ENCODE measurements at places on chromosomes 11 and 22.

GRCh38 chr11:11677672-11678356, 56.0 kb upstream of the GALNT18 start:
- DNase-seq: no peak

DNA sequence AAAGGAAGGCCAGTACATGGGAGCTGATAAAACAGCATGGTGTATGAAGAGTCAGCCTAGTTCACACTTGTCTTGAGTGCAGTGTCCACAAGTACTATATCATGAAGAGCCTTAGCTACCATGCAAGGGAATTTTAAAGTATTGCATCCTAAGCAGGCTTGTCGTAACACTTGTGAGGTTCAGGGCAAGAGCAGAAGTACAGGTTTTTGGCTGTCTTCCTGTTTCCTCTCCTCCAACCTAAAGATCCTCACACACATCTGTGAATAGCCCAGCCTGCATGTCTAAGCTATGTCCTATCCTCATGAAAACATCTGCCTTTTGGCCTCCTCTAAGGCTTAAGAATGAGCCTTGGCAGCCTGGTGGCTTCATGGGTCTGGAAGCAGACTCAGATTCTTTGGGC, 34.6 kb upstream of the TMEM123 start:
- no peak for DNase-seq

- no peak for DNase-seq
Observed at GRCh38 chr11:103434073-103434411, 324.8 kb downstream of the DYNC2H1 start.

DNA sequence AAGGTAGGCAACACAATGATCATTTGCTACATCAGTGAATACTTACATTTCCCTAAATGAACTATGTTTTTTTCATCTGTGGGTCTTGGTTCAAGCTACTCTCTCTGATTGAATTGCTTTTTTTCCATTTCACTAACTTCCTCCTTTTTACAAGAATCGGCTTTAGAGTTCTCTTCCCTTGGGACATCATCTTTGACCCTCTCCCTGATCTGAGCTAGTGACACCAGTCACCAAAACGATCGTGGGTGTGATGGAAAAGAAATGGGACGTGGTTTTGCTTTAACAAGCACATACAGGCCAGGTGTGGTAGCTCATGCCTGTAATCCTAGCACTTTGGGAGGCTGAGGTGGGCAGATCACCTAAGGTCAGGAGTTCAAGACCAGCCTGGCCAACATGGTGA, 129.9 kb downstream of the WT1 start:
- no peak for DNase-seq

DNA sequence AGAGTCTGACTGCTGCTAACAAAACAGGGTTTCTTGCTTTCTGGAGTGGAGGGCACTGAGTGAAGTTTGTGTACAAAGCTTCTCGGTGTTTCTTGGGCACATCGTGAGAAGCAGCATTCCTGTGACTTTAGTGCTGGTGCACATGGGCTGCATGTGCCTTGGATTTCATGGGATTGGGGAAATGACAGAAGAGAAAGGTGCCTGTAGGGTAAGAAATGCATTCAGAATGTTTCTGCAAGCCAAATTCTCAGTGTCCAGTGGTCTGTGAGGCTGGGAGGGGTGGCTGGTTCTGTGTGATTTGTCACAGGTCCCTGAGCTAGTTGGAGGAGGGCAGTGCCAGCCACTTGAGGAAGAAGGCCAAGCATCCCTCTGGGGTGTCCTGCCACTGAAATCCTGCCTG, 404.2 kb upstream of the NARS2 start:
- DNase-seq: no peak

DNA sequence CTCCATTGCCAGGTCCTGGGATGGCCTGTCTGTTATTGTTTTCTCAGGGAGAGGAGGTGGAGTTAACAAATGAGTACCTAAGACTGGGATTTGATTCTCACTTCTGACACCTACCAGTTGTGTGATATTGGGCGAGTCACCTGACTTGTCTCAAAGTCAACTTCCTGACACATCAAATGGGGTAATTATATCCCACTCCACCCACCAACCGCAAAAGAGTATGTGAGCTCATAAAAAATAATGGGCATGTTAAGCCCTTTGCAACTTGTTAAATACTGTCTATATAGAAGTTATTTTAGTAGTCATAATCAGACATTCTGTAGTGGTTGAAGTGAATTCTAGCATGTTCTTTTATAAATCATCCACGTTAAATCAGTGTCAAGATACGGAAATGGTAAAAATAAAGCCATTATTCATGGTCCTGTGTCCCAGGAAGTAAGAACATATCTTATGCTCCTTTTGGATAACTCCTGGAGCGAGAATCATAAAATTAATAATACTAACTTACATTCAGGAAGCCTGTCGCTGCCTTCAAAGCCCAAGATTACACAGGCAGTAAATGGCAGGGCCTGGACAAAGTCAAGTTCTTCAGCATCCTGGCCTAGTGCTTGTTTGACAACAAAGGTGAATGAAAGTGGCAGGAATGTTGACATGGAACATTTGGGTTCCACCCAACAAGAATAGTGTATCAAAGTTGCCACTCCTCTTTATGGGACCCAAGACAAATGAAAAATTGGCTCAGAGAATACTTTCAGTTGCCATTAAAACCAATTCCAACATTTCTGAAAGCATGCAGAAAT, 54.3 kb downstream of the SYTL2 start:
- DNase-seq: no peak

GRCh38 chr11:125999234-125999880, 53.5 kb downstream of the VSIG10L2 start:
- DNase-seq: no peak

DNA sequence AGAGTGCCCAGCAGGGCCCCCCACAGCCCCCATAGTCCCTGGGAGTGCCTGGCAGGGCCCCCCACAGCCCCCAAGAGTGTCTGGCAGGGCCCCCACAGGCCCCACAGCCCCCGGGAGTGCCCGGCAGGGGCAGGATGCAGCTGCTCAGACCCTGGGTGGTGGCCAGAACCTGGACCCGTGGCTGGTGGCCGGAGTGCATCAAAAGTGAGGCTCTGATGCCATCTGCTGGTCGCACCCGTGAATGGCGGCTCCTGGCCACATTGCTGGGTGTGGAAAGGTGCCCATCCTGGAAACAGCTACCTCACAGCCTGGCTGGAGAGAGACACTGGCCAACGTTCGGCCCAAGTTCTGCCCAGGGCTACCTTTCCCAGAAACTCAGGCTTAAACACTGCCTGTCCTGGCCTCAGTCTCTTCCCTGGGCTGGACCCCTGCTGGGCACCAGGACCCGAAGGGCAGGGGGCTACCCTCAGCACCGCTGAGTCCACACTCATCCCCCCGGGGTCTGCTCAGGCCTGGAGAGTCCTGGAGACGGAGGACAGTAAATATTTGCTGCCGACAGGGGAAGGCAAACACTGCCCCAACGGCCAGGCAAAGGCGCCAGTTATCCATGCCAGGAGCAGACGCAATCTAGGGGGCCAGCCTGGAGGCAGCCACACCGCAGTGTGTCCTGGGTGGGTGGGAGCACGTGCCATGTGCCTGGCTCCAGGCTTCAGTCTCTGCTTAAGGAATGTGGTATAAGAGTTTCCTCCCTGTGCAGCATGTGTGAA, 4.4 kb downstream of the INS start:
- peak; percentile 52 for DNase-seq

DNA sequence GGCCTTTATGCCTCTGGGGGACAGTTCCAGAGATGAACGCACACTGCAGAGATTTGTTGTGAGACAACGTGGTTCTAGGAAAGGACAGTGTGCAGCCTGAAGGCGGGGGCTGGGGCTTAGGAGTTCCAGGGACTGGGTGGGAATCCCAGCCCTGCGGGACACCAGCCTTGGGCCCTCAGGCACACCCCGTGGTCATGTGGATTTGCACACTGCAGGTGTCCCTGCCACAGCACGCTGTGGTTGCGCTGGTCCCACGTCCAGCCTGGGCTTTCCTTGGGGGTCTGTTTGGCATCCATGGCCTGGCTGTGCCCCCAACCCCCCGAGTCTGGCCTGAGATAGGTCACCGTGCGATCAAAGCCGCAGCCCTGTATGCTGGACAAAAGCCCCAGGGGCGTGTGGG, 7.3 kb downstream of the SHISAL1 start:
- DNase-seq: no peak

DNA sequence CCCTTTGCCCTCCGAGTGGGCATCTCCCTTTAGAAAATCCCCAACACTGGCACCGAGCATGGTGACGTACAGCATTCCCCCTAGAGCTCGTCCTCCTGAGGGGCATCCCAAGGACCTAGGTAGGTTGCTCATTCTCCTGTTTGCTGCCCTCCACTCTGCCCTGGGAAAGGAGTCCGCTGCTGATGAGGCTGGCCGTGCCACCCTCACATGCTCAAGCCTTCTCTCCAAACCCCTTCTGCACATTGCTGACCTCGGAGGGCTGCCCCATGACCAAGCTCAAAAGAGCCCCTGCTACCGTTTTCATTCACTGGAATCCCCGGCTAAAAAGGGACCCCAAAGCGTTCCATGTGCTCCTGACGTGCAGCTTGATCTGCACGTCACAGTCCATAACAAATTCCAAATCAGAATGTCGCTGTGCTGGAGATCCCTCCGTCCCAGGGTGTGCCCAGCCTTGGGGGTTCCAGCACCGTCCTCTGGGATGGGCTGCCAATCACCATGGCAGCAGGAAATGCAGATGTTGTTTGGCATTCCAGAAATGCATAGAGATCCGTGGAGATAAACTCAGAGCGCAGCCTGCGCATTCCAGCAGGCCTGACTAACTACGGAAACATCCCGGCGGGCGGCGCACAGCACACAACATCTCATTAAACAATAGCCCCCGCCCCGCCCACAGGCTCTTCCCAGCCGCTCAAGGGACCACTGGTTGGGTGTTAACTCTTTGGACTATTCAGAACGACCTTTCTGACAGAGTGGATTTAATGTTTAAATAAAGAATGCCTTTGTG, 26.3 kb upstream of the GNB1L start:
- DNase-seq: peak; percentile 89

GRCh38 chr11:12185106-12185690, 74.8 kb downstream of the MICAL2 start:
- DNase-seq: no peak

- peak; percentile 48 for DNase-seq
Observed at GRCh38 chr22:24521791-24522245, 26.7 kb downstream of the UPB1 start.

DNA sequence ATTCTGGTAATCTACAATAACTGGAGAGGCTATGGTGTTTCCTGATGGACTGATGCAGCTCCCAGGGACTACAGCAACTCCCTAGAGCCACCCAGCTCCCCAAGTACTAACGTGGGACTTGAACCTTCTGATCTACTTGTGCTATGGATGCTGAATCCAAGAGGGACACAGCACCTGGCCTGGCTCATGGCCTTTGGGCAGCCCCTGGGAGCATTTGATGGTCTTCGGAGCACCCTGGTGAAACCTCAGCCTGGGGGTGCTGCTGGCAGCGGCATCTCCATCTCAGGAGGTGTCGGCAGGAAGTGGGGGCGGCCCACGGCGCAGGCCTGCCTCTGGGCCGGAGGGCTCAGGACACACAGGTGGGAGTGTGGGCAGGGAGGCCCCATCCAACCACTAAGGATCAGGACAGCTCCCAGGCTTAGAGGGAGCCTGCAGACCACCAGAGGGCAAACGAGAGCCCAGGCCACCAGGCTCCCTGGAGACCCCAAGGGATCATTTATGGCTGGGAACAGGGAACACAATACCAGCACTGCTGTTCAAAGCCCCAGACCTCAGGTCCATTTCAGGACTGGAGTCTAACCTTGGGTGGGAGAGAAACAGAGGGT, 8.7 kb downstream of the EHD1 start:
- no peak for DNase-seq

GRCh38 chr11:78050964-78051831, 12.5 kb upstream of the THRSP start:
- no peak for DNase-seq

DNA sequence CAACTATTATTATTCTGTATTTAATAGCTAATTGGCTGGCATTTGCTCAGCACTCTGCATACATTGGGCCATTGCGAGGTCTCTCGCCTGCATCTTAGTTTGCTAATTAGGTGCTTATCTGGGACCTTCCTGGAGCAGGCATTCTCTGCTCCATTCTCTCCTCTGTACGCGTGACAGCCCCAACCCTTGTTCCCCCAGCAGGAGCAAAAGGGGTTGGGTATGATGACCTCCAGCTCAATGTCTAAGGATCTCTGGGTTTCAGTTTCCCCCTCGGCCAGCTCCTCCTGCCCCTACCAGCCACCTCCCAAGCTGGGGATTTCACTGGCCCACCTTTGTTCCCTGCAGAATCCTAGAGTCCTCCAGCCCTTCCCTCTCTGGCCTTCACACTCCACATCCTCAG, 9.7 kb upstream of the LGALS2 start:
- no peak for DNase-seq

DNA sequence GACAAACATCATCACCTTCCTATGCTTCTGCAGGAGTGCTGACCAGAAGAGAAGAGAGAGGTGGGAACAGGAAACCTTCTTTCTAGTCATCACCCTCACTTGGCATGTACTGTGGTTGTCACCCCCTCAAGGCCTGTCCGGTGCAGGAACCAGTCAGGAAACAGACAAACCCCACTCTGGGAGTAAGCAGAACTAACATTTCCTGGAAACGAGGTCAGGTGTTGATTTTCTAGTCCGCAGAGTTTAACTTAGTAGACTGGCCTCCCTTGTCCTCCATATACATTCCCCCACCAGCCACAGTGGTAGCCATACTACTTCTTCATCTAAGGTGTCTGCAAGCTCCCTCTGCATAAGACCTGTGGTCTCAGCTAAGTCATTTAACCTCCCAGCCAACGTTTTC, 80.7 kb upstream of the NCAM1 start:
- no peak for DNase-seq

- DNase-seq: no peak
Observed at GRCh38 chr11:117300283-117300663, 9.1 kb downstream of the BACE1-AS start.

GRCh38 chr22:50293441-50294318, 13.8 kb downstream of the PLXNB2 start:
- DNase-seq: no peak

DNA sequence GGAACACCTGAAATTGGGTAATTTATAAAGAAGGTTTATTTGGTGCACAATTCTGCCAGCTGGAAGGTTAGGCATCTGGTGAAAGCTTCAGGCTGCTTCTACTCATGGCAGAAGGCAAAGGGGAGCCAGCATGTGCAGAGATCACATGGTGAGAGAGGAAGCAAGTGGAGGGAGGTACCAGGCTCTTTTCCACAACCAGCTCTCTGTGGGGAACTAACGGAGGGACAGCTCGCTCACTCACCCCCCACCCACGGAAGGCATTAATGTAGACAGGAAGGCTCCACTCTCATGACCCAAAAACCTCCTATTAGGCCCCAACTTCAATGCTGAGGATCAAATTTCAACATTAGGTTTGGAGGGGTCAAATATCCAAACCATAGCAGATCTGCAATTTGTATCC, 75.6 kb upstream of the ARHGAP32 start:
- DNase-seq: no peak

- DNase-seq: no peak
Observed at GRCh38 chr22:42060489-42060888, 10.1 kb downstream of the NAGA start.

All from NCI-H460 (cell line).